ENCODE measurements at places on chromosomes 2 and 18.

DNA sequence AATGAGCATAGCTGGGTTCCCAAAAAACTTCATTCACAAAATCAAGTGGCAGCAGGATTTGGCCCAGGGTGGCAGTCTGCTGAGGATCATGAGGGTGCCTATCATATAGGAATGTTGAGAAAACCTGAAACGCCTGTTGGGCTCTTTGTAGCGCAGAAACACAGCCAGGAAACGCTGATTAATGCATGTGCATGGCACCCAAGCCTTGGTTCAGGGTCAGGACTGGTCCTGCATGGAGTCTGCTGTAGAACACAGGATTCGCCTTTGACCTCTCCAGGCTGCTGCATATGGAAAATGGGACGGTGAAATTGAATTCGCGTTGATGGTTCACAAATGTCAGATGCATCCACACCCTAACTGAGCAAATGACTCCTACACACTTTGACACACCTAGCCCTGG is 227.9 kb upstream of the COPS8 start:
- DNase-seq, result no peak

GRCh38 chr2:187924293-187924692 is 367.4 kb upstream of the GULP1 start:
- no peak for DNase-seq

- DNase-seq, result no peak
These were observed 256.0 kb downstream of the CDH20 start for GRCh38 chr18:61589053-61589723.

DNA sequence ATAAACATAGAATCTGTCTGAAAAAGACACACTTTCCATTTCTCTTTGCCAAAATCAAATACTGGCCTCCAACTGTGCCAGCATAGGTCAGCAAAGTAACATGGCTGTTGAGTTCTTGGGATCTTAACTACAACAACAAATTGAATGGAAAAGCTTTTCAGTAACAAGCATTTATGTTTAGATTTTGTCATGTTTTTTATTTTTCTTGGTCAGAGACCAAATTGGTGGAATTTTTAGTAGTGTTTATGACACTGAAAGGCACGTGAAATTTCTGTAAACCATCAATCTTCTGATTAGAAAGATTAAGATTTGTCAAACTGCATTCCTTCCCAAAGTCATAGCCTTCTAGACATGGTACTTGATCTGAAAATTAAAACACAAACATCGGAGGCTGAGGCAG is 77.6 kb downstream of the PDE1A start:
- no peak for DNase-seq

- no peak for DNase-seq
These were observed 214.6 kb downstream of the TRIB2 start for GRCh38 chr2:12931186-12931844.

- DNase-seq, result no peak
These were observed 15.2 kb downstream of the ABCB11 start for GRCh38 chr2:169015943-169016342.

- DNase-seq, result no peak
These were observed 33.1 kb downstream of the SERTAD2 start for GRCh38 chr2:64620661-64621060.

GRCh38 chr18:3594760-3595368 is 144.9 kb downstream of the TGIF1 start:
- no peak for DNase-seq

- no peak for DNase-seq
These were observed 114.4 kb downstream of the NFATC1 start for GRCh38 chr18:79510046-79510685.

GRCh38 chr2:221606424-221606823 is 34.3 kb upstream of the EPHA4 start:
- no peak for DNase-seq

DNA sequence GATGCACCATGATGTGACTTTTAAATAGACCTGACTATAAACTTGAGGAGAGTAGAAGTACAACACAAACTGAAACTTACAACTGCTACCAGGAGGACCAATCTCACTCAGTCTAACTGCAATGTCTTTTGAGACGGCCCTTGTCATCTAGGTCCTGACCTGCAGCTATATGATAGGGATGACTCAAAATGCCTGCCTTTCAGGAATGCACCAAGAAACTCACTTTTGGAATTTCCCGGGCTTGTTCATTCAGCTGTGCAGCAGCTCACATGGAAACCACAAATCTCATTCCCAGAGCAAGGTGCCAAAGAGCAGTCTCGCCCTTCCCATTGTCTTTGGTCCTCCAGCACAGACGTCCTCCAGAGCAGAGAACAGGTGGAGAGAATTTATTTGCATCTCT is 113.7 kb downstream of the SPOPL start:
- DNase-seq, result no peak

- no peak for DNase-seq
These were observed 234.4 kb downstream of the LPIN1 start for GRCh38 chr2:11980809-11981208.

DNA sequence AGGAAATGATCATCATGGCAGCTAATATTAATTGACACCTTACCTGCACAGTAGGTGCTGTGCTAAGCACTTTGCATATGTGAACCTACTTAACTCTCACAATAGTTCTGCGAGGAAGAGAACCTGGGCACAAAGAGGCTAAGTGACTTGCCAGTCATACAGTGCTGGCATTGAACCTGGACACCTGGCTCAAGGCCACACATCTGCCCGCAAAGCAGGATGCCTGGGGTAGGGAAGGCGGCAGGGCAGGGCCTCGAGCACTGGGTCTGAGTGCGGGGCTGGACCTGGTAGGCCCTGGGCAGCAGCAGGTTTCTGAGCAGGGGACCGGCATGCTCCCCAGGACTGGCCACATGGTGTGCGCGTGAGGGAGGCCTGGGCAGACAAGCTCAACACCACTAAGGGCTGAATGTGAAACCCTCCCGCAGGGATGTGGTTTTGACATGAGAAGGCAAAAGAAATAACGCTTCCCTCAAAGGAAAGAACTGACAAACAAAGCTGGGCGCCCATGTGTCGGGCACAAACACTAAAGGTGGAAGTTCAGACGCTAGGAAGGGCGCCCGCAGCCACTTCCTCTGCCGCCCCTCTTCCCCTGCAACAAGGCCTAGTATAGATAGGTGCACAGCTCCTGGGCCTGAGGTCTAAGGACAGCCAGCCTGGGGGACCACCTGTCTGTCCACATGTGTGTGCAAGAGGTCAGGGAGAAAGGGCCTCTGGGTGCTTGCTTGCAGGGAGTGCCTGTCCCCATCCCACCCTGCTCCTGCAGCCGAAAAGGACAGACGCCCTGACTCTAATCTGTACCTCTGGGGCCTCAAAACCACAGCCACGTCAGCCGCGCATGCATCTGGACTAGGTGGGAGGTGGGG is 92.5 kb downstream of the ZFP36L2 start:
- DNase-seq, result peak; percentile 59

GRCh38 chr18:51153659-51154371 is 43.7 kb downstream of the MEX3C start:
- DNase-seq, result peak; percentile 35

DNA sequence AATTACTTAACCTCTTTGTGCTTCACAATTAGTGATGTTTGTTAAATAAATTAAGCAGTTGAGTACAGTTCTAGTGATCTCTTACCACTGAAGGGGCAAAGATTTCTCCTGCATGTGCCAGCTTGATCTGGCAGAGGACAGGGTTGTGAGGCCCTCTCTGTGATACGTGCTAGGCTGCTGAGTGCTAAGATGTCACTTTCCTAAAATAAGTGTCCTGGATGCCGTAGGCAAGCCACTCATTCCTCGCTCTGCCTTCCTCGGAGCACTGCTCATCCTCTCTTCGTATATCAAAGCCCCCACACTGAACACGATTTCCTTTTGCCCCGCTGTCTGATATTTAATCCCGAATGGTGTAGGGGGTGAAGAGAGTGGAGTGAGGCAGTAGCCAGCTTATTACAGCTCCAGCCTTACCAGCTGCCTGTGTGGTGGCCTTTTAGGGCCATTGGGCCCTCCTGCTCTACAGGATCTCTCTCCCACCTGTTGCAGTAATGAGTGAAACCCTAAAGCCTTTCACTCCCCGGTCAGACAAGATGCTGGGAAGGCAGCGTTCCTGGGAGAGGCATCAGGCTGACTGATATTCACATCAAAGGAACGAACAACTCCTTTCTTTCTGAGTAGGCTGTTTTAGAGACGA is 40.5 kb downstream of the PTPRM start:
- DNase-seq, result no peak

- DNase-seq, result no peak
These were observed 185.1 kb upstream of the HAAO start for GRCh38 chr2:42977270-42978174.

- no peak for DNase-seq
These were observed 2.3 kb downstream of the WNT10A start for GRCh38 chr2:218882866-218883366.

- peak; percentile 20 for DNase-seq
These were observed 68.7 kb upstream of the EDAR start for GRCh38 chr2:109057686-109058085.

DNA sequence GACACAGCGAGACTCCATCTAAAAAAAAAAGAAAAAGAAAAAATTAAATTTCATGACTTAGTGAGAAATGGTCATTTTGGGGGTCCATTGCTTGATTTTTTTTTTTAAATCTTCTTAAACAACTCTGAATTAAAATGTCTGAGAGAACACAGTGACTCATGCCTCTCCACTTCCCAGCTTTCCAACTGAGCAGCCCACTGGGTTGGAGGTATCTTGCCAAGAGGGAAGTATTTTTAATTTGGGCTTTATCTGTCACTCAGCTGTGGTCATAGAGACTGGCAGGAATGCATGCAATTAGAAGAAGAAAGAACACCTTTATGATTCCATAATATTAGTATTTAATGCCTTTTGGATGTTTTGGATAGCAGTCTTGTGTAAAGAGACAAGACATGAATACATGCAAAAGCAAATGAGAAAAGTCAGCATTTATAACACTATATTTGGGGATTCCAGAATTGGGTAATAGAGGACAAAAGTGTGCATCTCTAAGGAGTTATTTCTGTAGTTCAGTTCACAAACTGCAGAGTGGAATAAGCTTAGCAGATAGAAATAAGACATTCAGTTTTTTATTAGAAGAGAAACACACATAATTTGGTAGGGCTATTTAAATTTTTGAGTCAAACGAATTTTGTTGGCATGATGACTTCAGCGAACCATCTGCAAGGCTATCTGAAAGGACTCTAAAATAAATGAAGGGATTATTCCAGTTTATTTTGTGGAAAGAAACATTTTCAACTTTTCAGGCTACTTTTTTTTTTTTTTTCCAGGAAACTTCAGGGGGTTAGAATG is 254.8 kb downstream of the TGIF1 start:
- DNase-seq, result no peak

GRCh38 chr2:47386551-47386950 is 16.4 kb upstream of the MSH2 start:
- DNase-seq, result no peak

DNA sequence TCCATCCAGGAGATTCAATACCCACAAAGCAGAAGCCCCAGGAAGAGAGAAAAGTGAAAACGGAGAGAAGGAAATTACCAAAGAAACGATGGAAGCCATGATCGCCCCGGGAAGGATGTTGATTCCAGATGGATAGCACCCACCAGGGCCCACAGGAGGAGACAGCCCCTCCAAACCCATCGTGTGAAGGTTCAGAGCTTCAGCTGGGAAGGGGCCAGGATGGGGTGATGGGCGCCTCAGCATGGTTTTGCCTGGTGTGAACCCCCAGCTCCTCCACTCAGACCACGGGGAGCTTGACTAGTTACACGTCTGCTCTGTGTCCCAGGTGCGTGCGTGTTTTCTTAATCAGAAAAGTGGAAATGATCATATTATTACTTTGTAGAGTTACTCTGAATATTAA is 264.5 kb downstream of the EIPR1 start:
- DNase-seq, result no peak

- no peak for DNase-seq
These were observed 7.1 kb downstream of the RBM45 start for GRCh38 chr2:178119179-178119922.

DNA sequence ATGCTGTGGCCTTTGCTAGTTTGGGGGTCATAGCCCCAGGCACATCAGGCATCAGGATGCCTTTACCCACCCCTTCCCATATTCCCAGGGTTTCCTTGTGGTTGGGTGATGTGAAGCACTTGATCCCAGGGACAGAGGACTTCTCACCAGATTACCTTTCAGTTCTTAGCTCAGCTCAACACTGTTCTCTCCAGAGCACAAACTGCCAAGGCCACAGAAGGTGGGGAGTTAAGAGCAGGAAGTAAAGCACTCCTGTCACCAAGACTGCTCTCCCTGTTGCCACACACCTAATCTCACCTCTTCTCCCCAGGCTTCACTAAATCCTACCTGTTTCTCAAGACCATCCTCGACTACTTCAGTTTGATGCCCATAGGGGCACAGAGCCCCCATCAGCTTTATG is 25.9 kb downstream of the FHOD3 start:
- no peak for DNase-seq

DNA sequence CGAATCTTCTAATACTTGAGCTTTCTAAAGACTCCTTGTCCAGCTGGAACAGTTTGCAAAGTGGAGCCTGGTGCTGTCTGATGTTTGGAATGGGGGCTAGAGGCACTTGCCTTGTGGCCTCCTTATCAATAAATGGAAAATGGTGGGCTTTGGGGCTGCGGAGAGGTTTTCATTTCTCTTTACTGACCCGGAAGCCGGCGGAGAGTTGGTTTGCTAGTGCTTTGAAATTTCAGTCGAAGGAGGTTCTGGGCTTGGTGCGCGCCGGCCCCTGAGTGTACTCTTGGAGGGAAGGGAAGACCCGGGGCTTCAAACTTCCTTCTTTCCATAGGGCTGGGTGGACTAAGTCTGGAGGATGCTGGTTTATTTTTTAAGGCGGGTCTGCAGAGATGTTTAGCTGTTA is 714 bp downstream of the RPIA start:
- no peak for DNase-seq

GRCh38 chr2:199025146-199025545 is 432.6 kb downstream of the SATB2 start:
- DNase-seq, result no peak

GRCh38 chr2:233656443-233656842 is 15.3 kb upstream of the UGT1A9 start:
- no peak for DNase-seq

DNA sequence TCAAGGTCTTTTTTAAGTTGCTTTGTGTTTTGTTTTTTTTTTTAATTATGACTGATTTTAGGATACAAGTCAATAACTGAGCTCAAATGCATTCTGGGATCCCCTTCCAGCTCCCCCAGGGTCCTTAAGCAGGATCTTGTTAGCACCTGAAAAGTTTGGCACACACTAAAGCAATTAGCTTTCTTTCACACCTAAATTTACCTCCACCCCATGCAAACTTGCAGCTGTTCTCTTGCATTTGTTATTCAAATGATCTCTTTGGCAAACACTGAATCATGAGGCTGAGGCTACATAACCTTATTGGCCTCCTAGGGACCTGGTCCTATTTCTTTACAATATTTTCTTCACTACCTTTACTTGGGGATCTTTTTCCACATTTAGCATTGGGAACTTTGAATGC is 2026.1 kb upstream of the CELF4 start:
- no peak for DNase-seq

GRCh38 chr18:62828852-62829251 is 113.5 kb downstream of the PHLPP1 start:
- no peak for DNase-seq

- no peak for DNase-seq
These were observed 3.7 kb upstream of the HTR2B start for GRCh38 chr2:231128541-231128940.
